Left lung (tissue), 14 donors: ENCODE measurements at places on chromosomes 4 and X. TPM values are rescaled to one million over a fixed set of nuclear protein-coding genes. Genes with fewer than 3 reads are reported as not detected.

- DNase-seq: no peak
These were observed 14.6 kb upstream of the MPP1 start for GRCh38 chrX:154819771-154820341.

- DNase-seq: peak; percentile 46
These were observed at the start of gene GDI1 for GRCh38 chrX:154436983-154437752. TSS of gene GDI1 (plus strand) at chrX:154437154. CDS start at chrX:154437255, 101 bp downstream.

GRCh38 chrX:40065296-40066046 is 32.3 kb downstream of the BCOR start:
- DNase-seq: no peak

DNA sequence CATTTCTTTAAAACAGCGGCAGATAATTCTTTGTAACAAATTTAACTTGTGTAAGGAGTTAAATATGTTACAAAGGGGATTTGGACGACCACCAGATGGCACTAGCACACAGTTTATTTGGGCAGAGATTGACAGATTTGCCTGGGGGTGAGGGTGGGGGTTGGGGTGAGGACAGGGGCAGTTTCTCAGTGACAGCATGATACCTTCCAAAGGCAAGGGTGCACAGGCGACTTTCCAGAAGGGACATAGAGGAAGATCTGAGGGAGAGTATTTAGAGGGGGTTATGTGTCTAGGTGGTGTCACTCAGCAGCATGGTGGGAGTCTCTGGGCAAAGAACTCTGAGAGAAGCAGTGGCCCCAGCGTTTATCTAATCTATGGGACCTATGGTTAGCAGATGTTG is 9.6 kb upstream of the TMA16 start:
- DNase-seq: no peak

- no peak for DNase-seq
These were observed 5.8 kb upstream of the SEPTIN11 start for GRCh38 chr4:76943790-76944189.

DNA sequence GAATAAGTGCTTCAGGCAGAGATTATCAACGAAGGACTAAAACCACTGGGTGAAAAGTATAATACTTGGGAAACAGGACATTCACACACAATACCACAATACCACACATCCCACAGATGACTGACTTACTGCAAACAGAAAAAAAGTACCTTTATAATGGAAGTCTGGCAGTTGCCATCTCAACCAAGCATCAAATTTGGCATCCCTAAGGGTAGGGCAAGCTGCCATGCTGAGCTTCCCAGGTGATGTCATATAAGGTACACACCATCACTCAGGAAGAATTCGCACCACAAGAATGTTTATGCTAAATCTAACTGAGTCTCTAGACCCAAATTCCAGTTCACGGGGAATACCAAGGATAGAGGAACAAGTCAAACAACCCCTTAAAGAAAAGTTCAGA is 9.1 kb downstream of the QDPR start:
- no peak for DNase-seq

DNA sequence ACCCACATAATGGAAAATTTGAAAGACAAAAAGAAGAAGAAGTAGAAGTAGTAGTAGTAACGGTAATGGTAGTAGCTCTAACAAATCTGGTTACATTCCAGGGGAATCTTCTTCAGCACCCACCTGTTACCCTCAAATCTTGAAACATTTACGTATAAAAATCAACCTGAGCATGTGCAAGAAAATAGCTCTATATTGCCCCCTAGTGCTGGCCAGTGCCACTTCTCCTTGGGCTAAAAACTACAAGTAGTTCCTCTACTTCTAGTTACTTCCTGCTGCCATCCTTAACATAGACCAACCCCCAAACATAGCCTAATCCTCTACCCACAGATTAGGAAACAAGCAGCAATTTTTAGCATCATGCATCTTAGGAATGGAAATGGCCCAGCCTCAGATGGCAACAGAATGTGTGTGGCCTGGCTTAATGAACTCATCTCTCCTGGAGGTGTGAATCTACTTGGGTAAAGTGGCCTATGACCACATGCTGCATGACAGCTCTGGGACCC is 3.1 kb downstream of the PDGFC start:
- DNase-seq: no peak

DNA sequence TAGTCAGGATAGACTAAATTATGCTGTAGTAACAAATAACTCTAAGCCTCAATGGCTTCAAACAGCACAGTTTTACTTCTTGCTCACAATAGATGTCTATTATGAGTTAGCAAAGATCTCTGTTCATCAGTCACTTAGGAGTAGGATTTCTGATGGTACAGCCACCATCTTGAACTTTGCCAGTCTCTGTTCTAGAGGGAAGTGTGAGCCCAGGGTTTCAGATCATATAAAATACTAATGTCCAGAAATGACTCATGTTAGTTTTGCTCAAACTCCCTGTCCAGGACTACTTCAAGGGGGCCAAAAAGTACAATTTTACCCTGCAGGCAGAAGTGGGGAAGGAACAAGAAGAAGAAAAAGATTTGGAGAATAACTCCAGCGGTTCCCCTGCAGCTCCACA is 77.1 kb upstream of the LSM6 start:
- no peak for DNase-seq

- no peak for DNase-seq
These were observed 35.7 kb upstream of the EGFL6 start for GRCh38 chrX:13533726-13534125.

GRCh38 chrX:15142084-15142715 is 127.7 kb downstream of the ASB9 start:
- DNase-seq: no peak

- DNase-seq: no peak
These were observed 42.5 kb downstream of the LANCL3 start for GRCh38 chrX:37613933-37614332.

DNA sequence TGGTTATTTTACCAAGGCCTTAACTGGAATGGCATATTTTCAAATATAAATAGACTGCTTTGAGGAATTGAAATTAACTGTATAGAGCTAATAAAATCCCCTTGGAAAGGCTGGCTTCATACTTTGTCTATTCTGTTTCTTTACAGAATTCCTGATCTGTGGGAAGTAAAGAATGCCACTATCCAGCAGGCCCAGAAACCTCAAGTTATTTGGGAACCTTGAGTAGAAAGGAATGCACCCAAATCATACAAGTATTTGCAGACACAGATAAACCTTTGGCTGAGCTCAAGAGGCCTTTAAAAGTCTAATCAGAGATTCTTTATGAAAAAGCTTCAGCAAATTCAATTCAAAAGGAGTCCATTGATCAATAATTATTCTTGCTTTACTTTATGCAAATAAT is 975.7 kb upstream of the PABPC4L start:
- no peak for DNase-seq

DNA sequence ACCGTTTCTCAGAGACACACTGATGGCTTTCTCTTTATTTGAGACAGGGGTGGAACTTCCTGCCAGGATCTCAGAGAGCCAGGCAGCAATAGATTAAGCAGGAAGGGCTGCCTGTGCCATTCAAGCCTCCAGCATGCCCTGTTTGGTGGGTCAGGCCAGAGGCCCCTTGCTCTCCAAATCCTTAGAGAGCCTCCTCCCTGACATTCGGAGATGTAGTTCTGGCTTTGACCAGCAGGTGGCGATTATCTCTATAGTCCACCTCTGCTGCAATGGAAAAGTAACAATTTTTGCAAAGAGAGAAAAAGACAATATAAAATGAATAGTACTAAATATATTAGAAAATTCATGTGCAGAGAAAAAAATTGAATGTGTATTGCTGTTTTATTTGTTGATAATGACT is 93.9 kb downstream of the NXF2B start:
- DNase-seq: no peak

DNA sequence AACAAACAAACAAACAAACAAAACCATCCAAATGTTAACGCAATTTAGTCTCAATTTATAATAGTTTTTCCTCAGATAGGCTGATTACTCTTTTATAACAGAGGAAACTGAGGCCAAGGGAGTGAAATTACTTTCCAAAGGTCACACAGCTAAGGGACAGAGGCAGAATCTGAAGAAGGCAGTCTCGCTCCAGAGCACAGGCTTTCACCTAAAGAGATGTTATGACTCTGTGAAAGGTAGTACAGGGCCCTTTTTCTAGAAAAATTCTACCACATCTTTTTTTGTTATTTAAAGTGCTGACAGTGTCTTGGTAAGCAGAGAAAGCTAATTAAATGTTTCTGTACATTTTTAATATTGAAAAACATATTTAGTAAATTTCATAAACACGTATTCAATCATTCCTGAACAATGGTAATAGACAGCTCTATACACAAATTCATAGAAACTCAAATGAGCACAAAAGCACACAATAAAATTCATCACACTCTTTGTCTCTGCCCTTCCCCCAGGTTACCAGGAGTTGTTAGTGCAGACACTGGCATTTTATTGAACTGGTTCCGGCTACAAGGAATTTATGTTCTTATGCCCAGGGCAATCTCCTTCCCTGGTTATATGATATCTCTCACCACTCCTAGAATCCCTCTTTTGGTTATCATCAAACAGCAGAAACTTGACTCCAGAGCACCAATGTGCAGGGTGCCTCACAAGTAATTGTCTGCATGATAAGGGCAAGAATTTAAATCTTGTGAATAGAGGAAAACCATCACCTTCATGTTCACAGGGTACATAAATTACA is 7.7 kb upstream of the APBB2 start:
- DNase-seq: no peak

DNA sequence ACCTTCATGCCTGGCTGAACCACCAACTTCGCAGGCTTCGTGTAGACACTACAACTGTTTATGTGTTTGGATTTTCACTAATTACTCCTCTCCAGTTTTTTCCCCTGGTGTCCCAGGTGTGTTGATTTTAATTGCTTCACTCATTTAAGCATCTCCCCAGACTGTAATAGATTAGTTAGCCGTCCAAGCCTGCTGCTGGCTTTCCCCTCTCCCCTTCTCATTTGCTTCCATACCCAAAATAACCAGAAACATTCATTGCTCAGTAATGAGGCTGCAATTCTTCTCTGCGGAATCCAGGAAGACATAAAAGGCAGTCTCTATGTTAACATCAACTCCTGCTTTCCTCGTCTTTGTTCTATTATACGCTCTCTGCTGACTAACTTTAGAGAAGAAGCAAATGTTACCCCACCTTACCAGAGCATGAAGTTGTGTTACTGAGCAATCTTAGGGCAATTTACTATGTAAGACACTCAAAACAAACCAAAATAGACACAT is 37.9 kb upstream of the SCRG1 start:
- DNase-seq: no peak

- DNase-seq: no peak
These were observed 65.9 kb downstream of the SRPX start for GRCh38 chrX:38154818-38155217.

DNA sequence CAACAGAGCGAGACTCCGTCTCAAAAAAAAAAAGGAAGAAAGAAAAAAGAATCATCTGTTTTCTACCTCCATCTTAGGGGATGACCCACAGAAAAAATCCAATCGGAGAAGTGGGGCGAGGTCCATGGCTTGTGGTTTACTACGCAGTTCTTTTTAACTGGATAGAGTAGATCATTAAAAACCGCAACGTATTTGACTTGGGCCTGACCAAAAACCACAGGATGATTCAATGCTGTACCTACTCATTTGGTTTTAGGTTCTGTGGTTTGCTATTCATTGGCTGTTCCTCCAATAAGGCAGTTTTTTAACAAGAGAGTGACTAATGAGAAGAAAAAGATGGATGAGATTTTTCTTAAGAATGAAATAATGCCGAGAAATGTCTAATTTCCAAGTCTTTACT is 83.7 kb downstream of the FREM3 start:
- DNase-seq: no peak

- no peak for DNase-seq
These were observed 23.3 kb upstream of the GPR50 start for GRCh38 chrX:151153086-151153485.

GRCh38 chr4:94370533-94371254 is 28.1 kb upstream of the HPGDS start:
- no peak for DNase-seq

DNA sequence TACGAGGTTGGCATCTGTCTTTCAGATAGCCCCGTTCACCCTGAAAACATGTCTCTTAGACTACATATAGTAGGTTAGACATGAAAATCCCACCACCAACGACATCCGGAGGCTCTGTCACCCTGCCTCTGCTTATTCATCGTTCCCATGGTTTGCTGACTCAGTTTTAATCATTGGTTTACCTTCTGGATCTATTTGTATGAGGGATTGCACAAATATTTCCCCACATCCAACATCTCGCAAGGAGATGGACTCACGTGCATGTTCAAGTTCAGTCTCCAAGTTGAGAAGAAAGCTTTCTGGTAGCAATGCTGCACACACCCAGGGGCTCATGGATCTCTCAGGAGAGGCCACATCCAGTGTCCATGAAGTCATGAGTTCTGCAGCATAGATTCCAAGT is 10.8 kb downstream of the CETN2 start:
- DNase-seq: no peak

GRCh38 chr4:185381288-185382196 is 14.2 kb downstream of the LRP2BP start:
- no peak for DNase-seq

DNA sequence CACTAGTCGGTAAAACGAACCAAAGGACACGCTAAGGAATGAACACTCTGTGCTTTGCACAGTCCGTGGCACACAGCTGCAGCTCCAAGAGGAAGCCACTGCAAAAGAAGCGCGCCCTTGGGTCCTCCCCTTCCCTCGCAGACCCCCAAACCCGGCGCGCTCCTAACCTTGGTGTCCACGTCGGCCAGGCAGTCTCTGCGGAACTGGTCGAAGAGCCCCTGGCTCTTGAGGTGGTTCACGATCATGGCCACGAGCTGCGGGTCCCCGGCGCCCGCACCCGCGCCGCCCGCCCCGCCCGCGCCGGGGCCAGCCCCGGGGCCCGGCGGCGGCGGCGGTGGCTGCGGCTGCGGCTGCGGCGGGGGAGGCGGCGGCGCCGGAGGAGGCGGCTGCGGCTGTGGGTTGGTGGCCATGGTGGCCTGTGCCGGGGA is 333 bp downstream of the BOD1L1 start:
- no peak for DNase-seq

- no peak for DNase-seq
These were observed 101.9 kb downstream of the QRFPR start for GRCh38 chr4:121278811-121279368.

GRCh38 chrX:23817979-23818336 is 35.0 kb downstream of the SAT1 start:
- no peak for DNase-seq

GRCh38 chrX:68725756-68726365 is 78.4 kb downstream of the STARD8 start:
- no peak for DNase-seq

GRCh38 chrX:86133761-86134160 is 14.5 kb upstream of the DACH2 start:
- DNase-seq: no peak

DNA sequence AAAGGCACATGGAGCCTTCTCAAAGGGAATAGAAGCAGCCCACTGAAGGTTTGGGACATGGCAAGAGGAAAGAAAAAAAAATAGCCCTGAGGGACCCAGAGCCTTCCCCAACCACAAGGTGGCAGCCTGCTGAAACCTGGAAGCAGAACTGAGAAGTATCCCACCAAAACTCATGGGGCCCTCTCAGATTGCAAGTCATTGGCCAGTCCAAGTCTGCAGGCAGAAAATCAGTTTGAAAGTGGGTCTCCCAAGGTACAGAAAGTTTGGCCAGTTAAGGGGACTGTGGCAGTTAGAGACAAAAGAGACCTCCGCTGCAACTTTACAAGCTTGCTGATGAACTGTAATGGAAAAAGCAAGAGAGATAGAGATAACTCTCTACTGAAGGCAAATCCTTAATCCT is 155.8 kb downstream of the ANTXR2 start:
- no peak for DNase-seq

Gene ADAM29
- polyA plus RNA-seq: not detected

Gene RNF128
- polyA plus RNA-seq: 2.9 TPM

Gene MAGEB2
- polyA plus RNA-seq: not detected

Gene GC
- polyA plus RNA-seq: not detected

Gene VCX
- polyA plus RNA-seq: not detected

Gene VMA21
- polyA plus RNA-seq: 22.0 TPM

Gene CCNI
- polyA plus RNA-seq: 333 TPM

Gene CT45A2
- polyA plus RNA-seq: 1.7 TPM

Gene MAGEB10
- not detected for polyA plus RNA-seq
